ENCODE measurements at places on chromosomes 16 and 17. TPM values are rescaled to one million over a fixed set of nuclear protein-coding genes. Genes with fewer than 3 reads are reported as not detected.

DNA sequence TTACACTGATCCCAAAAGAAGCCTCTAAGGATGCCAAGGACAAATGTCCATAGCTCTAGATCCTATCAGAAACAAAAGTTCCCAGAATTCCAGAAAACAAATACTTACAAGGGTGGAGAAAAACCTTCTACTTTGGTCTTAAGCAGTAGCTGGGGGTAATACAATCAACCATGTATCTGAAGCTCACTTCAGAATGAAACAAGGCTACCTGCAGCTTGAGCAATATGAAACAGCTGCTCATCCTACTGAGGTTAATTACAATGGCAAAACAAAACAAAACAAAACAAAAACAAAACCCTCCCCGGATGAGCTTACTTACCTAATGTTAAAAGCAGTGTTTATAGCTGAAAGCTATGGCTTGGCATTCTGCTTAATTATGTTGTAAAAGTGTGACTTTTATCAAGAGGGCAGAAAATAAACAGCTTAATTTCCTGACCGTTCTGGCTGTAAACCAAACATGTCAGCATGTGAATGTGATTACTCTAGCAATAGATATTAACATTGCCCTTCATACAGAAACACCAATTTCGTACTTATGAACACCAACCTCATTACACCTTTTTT lies 10.5 kb downstream of the PDZD9 start:
- no peak for DNase-seq

- no peak for DNase-seq
Measured at GRCh38 chr17:53628011-53628410, 194.7 kb upstream of the KIF2B start.

The SLX1B gene
- 5.0 TPM for total RNA-seq

GRCh38 chr17:8618825-8619224 lies 11.7 kb downstream of the MYH10 start:
- no peak for DNase-seq

The PIMREG gene
- 9.0 TPM for total RNA-seq

The GSG1L gene
- 0.69 TPM for total RNA-seq

The LLGL2 gene
- 17.8 TPM for total RNA-seq

- no peak for DNase-seq
Measured at GRCh38 chr17:64968652-64969501, 49.6 kb upstream of the LRRC37A3 start.

DNA sequence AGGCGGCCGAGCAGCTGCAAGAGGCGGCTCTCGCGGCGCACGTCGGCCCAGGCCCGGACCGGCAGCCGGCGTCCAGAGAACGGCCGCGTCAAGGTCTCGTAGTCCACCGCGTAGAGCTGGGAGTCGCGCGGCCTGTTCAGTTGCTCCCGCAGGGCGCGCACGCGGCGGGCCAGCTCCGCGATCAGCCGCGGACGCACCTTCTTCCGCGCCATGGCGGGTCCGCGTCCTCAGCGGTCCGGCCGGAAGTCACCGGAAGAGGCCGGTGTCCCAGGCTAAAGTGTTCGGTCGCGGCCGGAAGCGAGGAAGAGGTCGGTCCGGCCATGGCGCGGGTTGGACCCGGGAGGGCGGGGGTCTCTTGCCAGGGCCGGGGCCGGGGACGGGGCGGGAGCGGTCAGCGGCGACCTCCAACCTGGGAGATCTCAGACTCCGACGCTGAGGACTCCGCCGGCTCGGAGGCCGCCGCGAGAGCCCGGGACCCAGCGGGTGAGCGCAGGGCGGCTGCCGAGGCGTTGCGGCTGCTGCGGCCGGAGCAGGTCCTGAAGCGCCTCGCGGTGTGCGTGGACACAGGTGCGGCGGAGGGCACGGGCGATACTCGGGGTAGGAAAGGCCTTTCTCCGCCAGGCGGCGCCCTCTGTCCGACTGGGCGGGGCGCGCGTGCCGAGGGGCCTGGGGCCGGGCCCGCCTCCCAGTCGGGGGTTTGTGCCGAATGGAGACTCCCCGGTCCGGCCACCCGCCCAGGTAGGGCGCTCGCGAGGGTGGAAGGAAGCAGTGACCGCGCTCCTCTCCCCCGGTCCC lies at the start of gene MRPS34:
Gene MRPS34, minus strand, starts transcription at position 227 of the 795 bp plus-strand sequence. Its CDS starts 15 bp downstream, at position 212.
- DNase-seq, result peak; percentile 57

DNA sequence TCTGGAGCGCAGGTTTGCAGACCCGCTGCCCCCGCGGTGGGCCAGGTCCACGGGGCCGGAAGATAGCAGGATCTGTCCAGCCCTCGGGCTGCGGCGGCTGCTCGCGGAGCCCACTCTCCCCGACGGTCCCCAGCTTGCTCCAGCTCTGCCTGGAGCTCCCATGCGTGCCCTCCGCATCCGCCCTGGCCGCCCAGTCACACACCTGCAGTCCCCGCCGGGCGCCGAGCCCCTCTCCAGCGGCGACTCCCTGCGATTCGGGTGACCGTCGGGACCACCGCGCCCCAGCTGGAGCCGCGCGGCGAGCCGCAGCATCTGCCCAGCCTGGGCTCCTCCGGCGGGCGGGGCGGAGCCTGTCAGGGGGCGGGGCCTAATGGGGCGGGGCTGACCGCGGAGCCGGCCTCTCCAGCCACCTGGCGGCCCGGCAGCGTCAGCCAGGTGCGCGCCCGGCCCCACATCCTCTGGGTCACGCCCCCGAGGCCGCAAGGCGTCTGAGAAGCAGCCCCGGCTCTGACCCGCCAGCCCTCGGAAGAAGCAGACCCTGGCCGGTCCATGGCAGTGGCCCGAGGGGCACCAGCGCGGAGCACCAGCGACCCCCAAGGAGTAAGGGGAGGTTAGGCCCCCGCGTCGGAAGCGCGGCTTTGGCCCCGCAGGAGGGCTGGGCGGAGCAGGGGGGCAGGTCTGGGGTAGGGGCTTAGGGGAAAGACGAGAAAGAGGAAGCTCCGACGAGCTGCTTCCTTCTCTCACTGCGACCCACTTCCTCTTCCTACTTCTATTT lies at the start of gene PIK3R5:
Gene PIK3R5, minus strand, starts transcription at position 314 of the 775 bp plus-strand sequence. CDS start 54,213 bp downstream, outside the sequence.
- no peak for DNase-seq

DNA sequence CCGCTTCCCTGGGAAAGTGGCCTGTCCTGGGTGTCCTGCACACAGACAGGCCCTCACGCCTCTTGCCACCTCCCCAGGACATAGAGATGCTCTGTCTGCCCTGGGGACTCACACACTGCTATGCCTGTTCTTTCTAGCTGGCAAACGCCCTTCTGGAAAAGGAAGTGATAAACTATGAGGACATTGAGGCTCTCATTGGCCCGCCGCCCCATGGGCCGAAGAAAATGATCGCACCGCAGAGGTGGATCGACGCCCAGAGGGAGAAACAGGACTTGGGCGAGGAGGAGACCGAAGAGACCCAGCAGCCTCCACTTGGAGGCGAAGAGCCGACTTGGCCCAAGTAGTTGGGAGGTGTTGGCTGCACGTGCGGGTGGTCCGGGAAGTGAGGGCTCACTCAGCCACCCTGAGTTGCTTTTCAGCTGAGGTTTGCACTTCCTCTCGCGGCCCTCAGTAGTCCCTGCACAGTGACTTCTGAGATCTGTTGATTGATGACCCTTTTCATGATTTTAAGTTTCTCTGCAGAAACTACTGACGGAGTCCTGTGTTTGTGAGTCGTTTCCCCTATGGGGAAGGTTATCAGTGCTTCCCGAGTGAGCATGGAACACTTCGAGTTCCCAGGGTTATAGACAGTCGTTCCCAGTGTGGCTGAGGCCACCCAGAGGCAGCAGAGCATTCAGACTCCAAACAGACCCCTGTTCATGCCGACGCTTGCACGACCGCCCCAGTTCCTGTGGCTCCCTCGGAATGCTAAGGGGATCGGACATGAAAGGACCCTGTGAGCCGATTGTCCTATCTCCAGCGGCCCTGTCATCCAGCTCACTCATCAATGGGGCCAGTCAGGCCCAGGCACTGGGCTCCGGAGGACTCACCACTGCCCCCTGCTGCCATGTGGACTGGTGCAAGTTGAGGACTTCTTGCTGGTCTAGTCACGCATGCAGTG lies 3.5 kb upstream of the RPL13 start:
- peak; percentile 47 for DNase-seq

GRCh38 chr17:12592941-12593340 lies 72.7 kb upstream of the MYOCD start:
- no peak for DNase-seq

DNA sequence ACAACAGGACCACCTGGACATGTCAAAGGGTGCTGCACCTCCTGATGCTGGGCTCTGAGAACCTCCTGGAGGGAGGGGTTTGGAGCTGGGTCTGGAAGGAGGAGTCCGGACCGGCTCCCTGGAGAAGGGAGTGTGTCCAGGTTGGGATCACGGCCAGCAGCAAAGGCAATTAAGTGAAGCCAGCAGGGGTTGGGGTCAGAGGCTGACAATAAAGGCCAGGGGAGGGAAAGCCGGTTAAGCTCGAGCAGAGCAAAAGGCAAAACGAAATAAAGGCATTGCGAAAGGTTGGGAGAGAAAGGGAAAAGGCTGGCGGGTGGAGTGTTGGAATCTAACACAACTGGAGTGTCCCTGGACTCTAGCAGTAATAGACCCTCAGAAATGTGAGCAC lies 992 bp upstream of the CACNG4 start:
- no peak for DNase-seq

DNA sequence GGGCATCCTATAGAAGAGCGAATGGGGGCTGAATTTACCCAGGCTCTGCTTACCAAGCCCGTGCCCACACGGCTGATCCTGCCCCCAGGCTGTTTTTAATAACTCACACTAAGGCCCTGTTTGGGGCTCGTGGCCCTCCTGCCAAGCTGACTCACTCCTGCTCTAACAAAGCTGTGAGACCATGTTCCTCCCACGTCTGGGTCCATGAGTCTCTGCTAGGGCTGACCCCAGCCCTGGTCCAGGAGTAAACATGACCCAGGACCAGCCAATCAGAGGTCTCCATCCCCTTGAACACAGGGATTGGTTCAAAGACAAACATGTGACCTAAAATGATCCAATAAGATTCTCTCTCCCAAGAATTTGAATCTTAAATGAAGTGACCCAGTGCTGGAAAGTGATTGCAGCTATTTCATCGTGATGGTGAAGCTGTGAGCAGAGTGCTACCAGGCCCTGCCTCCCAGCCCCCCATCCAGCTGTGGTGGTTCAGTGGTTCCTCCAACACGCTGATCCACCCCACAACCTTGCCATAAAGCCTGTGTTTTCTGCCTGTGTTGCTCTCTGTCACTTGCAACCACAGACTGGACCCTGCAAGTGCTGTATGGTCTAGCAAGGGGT lies 57.2 kb downstream of the C16orf82 start:
- DNase-seq, result no peak

- no peak for DNase-seq
Measured at GRCh38 chr17:73984941-73985340, 218.5 kb upstream of the RPL38 start.

DNA sequence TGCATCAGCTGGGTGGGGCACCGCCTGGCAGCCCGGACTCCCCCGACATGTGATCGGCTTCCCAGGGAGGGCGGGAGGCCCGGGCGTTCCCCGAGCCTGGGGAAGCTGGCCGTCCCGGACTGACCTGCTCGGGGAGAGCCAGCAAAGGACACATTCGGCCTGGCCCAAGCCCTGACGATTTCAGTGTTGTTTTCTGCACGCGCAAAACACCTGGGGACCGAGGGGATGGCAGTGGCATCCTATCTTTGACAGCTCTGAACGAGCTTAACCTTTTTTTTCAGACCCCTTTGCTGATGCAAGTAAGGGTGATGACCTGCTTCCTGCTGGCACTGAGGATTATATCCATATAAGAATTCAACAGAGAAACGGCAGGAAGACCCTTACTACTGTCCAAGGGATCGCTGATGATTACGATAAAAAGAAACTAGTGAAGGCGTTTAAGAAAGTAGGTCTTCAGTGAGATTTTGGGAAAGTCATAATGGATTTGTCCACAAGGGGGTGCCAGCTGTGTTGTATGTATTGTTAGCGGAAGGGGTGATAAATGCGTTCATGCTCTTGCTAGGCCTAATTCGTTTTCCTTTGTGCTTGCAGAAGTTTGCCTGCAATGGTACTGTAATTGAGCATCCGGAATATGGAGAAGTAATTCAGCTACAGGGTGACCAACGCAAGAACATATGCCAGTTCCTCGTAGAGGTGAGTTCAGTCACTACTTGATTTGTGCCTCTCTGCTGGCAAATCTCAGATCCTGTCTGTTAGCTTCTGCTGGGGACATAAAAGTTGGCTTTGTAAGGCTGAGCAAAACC lies 1.0 kb downstream of the EIF1 start:
- DNase-seq, result peak; percentile 59

The PLA2G10 gene
- total RNA-seq, result not detected

DNA sequence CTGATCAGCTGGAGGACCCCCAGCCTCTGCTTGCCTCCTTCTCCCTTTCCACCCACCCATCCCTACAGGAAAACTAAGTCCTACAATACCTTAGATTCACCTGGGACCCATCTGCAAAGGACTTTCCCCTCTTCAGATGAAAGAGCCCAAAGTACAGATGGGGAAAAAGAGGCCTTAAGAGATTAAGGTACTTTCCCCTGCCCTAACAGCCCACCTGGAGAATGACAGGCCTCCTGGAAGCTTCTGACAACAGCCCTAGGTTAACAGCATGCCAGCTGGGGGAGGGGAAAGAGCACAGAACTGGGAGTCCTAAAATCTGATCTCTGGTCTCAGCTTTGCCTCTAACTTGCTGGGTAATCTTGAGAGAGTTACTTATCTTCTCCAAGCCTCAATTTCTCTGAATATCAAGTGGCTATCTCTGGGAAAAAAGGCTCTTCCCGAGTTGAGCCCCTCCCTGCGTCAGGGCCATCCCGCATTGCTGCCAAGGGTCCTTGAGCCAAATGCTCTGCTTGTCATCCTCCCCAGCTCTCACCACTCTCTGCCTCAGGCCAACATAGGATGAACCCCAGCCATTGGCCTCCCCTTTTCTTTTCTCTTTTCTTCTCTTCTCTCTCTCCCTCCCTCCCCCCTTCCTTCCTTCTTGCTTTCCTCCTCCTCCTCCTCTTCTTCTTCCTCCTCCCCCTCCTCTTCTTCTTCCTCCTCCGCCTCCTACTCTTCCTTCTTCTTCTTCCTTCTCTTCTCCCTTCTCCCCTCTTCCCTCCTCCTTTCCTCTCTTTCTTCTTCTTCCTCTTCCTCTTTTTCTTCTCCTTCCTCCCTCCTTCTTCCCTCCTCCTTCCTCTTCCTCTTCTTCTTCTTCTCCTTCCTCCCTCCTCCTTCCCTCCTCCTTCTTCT lies 22.5 kb upstream of the SP6 start:
- no peak for DNase-seq

The KRT40 gene
- total RNA-seq, result 7.7 TPM

GRCh38 chr16:57265850-57266530 lies 18.5 kb downstream of the PLLP start:
- no peak for DNase-seq

DNA sequence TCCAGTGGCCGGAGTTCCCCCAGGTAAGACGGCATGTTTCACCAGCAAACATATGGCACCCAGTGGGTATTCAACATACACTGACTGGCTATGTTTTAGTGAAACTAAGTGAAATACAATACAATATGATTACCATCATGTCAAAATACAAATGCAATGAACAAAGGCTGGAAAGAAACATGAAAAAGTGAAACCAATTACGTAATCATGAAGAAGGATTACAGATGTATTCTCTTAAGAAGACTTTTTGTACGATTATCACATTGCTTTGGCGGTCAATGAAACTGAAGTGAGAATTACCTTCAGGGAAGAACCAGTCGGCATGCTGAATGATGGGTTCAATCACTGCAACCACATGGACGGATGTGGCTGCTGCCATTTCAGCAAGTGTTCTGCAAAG lies 71.7 kb downstream of the ARHGAP17 start:
- no peak for DNase-seq

GRCh38 chr17:1108765-1109605 lies 70.8 kb downstream of the ABR start:
- DNase-seq, result no peak

- no peak for DNase-seq
Measured at GRCh38 chr16:85003725-85004586, 7.4 kb downstream of the ZDHHC7 start.

- DNase-seq, result no peak
Measured at GRCh38 chr17:6903326-6903900, 71.9 kb upstream of the TEKT1 start.

- no peak for DNase-seq
Measured at GRCh38 chr17:36500745-36501225, 14.3 kb downstream of the ZNHIT3 start.

Measured in skin of body (tissue), 3 donors.